ENCODE measurements at places on chromosomes 12 and 14. TPM values are rescaled to one million over a fixed set of nuclear protein-coding genes. Genes with fewer than 3 reads are reported as not detected.

The NRXN3 gene
- total RNA-seq, result 44.8 TPM

The FGD6 gene
- total RNA-seq, result 12.6 TPM

The PDZRN4 gene
- total RNA-seq, result 46.9 TPM

The ADAM20 gene
- 1.6 TPM for total RNA-seq

The SLC16A7 gene
- 26.1 TPM for total RNA-seq

The ACSS3 gene
- 4.1 TPM for total RNA-seq

GRCh38 chr12:15687583-15687982 lies 101.6 kb downstream of the EPS8 start:
- DNase-seq, result no peak

DNA sequence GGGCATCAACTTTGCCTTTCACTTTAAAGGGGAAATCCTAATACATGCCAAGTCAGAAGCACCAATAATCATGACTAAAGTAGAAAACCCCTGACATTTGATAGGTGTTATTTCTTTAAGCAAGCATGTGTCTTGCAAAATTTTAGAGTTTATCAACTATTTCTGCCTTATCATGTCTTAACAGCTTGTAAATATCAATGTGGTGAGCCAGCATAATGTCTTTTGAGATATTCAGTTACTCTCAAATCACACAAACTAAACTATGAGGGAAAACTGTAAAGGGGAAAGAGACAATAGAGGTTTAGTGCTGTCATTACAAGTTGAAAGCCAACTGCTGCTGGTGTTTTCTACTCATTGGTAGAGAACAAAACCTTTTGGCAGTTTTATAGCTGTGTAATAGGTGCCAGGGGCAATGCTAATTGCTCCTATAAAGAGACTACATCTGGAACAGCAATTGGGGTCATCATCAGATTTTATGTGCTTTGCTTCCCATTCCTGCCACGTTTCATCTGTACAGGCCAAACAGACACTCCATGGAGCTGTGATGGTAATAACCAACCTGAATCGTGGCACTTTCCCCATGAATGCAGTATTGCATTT lies 1027.4 kb downstream of the FSCB start:
- no peak for DNase-seq

GRCh38 chr14:29900609-29901350 lies 26.9 kb downstream of the PRKD1 start:
- no peak for DNase-seq

DNA sequence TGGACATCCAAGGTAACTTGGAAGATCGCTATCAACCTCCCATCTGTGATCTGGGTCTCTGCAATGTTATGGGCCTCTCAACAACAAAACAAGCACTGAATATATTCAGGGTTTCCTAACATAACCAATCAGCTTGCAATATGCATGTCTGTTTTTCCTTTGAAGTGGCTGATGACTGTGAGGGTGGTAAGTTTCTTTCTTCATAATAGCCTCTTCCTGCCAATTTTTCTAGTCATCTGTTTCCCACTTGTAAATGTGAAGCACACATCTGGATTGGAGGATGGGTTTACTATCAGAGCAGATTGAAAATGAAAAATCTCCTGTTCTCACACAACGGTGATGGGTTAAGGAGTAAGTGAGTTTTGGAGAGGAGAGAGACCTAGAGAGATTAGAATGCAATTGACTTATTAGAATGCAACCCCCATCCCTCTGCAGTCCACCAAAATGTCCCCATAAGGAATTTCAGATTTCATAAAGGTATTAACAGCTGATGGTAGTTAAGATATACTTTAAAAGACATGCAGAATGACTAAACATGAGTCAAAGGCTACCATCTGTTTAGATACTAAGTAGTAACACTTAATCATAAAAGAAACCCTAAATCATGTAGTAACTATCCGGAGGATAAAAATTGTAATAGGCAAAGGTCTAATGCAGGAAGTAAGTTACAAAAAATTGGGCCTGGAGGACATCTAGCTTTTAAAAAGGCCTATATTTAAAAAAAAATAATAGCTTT lies 58.4 kb upstream of the SAV1 start:
- DNase-seq, result no peak

GRCh38 chr12:57990241-57990883 lies 49.0 kb downstream of the ATP23 start:
- DNase-seq, result no peak

DNA sequence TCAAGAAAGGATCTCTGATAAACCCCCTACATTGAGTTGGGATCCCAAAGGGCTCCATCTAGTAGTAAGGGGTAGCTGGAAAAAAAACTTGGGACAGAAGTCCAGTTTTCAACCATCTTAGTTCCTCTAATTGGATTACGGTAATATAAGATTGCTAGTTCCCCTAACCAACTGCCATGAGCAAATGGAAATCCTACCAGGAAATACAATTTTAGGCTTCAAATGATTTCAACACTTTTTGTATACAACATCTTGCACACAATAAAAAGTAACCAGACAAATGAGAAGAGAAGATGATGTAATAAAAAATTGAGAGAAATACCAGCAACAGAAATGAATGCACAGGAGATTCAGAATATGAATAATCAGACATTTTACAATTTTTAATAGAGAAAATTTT lies 73.0 kb downstream of the TSHR start:
- DNase-seq, result no peak

DNA sequence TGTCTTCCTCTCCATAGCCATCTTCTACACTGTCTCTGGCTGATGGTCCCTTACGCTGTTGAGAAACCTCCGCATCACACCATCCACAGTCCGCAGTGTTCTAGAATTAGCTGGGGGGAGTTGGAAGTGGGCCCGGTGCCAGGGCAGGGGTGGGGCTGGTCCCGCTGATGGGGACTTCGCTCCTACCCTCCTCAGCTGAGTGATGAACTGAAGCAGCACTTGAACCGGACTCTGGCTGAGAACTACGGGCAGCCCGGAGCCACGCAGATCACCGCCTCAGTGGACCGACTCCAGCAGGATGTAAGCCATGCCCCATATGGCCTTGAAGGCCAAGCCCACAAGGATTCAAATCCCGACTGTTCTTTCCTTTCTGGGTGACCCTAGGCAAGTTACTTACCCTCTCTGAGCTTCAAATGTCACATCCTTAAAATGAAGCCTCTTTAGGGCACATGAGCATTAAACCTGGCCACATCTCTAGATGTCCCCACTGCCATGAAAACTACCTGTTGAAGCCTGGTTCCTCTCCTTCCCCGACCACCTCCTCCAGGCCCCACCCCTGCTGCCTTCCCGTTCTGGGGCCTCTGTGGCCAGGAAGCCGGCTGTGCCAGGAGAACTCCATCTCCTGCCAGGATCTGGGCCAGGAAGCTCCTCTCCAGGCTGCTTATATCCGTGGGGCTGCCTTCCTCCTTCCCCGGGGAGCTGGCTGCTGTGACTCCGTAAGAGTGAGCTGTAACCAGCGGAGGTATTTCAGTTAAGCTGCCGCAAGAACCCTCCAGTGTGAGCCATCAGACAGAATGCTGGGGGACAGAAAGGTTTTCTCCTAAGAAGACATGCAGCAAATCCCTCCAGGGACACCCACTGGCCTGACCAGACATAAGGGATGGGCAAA lies 53.1 kb downstream of the TSPAN11 start:
- DNase-seq, result no peak

DNA sequence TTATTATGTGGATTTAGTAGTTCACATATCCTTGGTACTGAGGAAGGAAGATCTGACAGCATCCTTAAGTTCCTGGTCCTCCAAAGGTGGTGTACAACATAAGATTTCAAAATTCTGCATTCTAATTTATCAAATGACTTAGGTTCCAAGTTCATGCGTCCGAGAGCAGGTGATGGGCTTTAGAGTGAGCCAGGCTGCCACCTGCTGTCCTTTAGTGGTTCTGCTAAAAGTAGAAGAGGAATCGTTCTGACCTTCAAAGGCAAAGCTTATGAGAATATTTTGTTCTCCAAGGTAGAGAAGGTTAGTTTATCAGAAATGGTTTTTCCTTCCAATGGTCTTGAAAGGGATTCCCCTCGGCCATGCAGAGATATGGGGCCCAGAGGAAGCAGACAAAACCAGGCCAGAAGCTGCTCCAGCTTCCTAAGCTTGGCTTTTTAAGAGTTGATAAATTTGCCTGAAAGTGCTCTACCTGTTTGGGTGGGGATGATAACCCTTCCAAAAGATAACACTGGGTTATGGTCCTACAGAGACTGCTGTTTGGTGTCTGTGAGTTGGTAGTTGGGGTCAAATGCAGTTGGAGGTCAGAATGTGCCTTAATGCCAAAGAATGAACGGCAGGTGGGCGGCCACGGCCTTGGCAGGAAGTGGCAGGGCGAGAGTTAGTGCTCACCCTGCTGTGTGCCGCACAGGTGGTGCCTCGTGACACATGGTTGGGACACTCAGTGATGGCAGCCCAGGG lies 29.1 kb upstream of the LRTM2 start:
- DNase-seq, result no peak

DNA sequence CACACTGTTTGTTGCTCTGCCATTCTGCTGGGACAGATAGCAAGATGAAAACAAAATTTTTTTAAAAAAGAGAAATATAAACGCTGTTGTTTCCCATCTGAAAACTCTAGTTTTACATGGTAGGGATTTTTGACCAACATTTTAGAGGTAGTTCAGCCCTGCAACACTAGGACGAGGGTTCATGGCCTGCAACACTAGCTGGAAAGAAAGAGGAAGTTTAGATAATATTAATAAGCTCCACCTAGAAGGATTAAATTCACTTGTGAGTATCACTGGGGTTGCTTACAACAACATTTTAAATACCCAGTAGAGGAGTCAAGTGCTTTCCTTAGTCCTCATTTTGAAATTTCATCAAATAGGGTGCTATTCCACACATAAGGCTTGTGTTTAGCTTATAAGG lies 68.2 kb downstream of the SRGAP1 start:
- DNase-seq, result no peak

DNA sequence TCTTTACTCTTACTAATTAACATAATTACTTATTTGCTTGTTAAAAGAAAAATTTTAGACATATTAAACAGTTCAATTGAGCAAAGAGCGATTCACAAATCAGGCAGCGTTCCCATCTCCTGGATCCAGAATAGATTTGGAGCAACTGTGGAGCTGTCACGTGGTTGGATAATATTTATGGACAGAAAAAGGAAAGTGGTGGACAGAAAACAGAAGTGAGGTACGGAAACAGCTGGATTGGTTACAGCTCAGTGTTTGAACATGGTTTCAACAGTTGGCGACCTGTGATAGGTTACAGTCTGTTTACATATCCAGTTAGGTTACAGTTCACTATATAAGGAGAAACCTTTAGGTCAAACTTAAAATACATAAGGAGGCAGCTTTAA lies 19.7 kb upstream of the FAM234B start:
- no peak for DNase-seq

- DNase-seq, result no peak
These were observed 13.8 kb downstream of the TAOK3 start for GRCh38 chr12:118358612-118359540.

GRCh38 chr14:58904776-58905175 lies 267.0 kb downstream of the DACT1 start:
- DNase-seq, result no peak

DNA sequence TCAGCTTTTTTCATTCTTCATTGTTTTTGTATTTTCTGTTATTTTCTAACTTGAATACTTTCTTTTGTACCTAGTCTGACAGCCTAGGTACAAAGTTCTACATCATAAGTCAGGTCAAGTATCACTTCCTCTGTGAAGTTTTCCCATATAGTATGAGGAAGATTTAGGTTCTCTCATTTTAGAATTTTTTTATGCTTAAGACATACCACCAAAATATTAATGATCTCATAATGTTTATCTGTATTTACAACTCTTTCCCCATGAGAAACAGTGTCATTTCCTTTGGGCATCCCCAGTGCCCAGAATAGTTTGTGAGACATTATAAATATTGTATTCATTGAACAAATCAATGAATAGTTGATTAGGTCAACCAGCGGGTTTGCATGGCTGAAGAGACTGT lies 3.1 kb upstream of the ATF7IP start:
- no peak for DNase-seq

DNA sequence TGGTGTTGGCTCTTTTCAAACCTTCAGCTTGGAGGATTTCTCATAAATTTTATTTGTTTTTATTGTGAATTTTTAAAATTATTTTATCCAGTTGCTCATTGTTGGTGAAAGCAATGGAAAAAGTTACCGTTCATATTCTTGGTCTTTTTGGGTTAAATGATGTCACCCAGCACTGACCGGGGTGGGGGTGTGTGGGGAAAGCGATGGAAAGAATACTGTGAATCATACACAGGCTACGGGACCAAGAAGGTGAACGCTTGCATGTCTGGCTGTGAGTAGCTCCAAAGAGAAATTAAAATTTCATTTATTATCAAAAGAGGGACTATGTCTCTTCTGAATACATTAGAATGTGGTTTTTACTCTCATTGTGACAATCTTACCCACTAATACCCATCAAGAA lies 430.1 kb downstream of the AEBP2 start:
- DNase-seq, result no peak

- no peak for DNase-seq
These were observed 176.5 kb downstream of the ZFP36L1 start for GRCh38 chr14:68616221-68616902.

DNA sequence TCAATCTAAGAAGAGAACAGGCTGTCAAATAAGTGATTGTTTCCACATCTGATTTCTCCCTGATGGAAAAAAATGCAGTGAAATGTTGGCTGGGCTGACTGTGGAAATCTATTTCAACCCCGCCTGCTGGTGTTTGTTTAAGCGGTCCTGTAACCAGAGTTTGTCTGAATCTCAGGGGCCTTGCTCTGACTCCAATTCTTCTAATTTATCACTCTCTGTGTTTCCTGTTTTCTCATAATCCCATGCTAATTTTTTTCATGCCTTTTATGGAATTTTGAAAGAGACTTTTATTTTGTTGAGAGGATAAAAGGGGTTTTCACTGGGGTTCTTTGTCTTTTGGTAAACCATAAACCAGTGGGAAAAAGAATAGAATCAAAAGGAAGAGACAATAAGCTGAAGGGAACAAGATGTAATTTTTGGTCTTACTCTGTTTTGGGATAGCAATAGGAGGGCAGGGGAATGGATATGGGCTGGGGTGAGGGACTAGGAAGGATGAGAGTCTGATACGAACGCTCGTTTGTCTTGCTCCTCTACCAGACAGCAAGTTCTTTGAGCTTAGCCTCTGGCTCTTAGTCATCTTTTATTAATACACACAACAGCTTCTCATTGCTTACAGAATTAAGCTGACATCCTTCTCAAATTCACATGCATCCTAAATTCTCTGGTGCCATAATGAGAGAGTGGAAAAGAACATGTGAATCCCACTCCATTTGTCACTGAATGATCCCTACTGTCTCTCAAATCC lies 8.0 kb upstream of the MGP start:
- no peak for DNase-seq
